WERI-Rb-1 (cell line): ENCODE measurements at places on chromosomes 7 and 10.

DNA sequence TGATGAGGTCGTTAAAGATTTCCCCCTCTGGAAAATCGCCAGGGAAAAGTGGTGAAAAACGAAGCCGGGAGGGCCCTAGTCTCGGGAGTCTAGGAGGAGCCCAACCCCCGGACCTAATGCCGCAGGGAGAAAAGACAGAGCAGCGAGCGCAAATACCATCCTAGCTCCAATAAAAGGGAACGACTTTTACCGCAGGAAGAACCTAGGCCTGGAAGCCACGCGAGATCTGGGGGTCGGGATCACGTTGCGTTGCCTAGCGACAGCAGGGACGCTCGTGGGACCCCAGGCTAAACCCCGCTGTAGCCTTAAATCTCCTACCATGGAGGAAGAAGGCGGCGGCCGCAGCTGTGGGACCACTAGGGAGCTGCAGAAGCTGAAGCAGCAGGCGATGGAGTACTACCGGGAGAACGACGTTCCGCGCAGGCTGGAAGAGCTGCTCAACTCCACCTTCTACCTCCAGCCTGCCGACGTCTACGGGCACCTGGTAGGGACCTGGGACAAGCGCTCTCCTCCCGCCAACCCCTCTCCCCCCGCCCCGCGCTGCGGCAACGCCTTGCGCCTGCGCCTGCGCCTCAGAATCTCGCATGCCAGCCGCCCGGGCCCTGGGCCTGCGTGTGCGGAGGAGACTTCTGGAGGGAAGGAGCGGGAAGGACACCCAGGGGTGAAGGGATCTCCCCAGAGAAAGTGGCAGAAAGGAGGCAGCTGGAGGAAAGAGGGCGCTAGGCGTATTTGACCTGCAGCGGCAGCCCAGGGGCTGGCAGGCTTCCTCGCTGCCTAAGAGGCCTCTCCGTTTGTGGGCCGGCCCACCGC is at the start of gene ENO4:
Gene ENO4, plus strand, starts transcription at position 252 of the 810 bp plus-strand sequence. Its CDS starts 68 bp downstream, at position 320.
- DNase-seq: peak; percentile 94

DNA sequence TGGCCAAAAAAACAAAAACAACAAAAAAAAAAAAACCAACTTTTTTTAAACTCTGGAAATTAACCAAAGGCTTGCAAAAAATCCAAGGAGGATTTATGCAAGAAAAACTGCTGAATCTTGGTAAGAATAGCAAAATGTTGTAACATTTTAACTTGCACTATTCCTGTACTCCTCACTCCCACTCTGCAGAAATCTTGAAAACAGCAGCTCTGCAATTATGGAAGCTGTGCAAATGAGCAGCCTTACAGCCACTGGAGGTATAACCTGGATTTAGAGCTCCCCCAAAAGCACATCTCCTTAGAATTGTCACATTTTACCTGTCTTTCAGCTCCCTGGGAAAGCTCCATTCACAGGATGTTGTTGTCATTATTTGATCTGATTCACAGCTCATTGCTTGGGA is 41.8 kb upstream of the LRGUK start:
- DNase-seq: no peak

- DNase-seq: no peak
These were observed 10.6 kb upstream of the GARIN1A start for GRCh38 chr7:128661446-128661845.

- DNase-seq: no peak
These were observed 14.0 kb upstream of the UBE3C start for GRCh38 chr7:157124690-157125089.

GRCh38 chr10:20254497-20254896 is 438.3 kb downstream of the PLXDC2 start:
- DNase-seq: no peak

- DNase-seq: no peak
These were observed 810.2 kb downstream of the PCDH15 start for GRCh38 chr10:53990799-53991238.

GRCh38 chr10:129660569-129660968 is 193.5 kb downstream of the MGMT start:
- DNase-seq: no peak

GRCh38 chr7:947391-948210 is 6.9 kb downstream of the ADAP1 start:
- no peak for DNase-seq

DNA sequence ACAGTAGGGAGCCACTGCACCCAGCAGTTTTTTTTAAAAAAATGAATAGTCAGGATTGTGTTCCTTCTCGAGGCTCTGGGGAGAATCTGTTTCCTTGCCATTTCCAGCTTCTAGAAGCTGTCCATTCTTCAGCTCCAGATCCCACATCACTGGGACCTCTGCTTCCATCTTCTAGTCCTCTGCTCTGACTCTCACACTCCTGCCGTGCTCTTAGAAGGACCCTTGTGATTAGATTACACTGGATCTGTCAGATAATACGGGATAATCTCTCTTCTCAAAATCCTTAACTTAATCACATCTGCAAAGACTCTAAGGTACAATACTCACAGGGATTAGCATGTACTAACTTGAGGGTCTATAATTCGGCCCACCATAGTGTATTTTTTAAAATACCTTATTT is 158.9 kb upstream of the SP4 start:
- peak; percentile 52 for DNase-seq

DNA sequence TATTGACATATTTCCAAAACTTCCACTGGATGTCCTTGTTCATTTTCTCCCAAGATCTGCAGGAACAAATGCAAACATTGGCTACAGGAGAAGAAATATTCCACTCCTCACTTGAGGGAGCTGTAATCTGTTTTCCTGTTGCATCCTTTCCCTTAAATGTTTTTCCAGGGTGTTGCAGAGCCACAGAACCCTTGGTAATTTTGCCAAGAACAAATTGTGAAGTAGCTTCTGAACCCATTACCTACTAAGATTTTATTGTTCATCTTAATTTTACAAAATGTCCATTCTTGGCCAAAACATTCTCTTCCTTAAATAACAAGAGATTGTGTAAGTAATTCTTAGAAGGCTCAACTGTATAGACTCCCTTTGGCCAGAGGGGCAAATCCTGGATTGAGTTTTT is 177.0 kb downstream of the GNAT3 start:
- no peak for DNase-seq

GRCh38 chr7:44727158-44727936 is 21.3 kb upstream of the ZMIZ2 start:
- DNase-seq: no peak

DNA sequence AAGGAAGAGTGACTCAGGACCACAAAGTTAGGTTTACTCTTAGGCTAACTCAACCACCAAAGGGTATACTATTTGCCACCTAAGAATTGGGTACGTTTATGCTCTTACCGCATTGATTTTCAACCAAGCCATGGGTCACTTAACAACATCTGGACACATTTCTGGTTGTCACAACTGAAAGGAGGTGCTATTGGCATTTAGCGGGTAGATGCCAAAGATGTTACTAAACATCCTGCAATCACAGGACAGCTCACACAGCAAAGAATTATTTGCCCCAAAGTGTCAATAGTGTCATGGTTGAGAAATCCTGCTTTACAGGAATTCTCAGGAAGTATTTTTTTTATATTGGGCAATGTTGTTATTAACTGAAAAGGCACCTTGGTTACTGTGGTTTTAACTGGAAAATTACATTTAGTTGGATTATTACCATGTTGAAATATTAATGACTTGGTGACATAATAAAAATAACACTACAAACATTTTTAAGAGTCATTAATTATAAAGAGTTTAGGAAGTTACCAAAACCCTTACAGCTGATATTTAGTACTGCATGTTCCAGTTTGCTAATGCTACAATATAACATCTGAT is 185.0 kb upstream of the TMEM196 start:
- no peak for DNase-seq

- DNase-seq: no peak
These were observed 25.5 kb upstream of the TRUB1 start for GRCh38 chr10:114912470-114912859.

GRCh38 chr7:153640586-153640985 is 411.6 kb upstream of the DPP6 start:
- no peak for DNase-seq

DNA sequence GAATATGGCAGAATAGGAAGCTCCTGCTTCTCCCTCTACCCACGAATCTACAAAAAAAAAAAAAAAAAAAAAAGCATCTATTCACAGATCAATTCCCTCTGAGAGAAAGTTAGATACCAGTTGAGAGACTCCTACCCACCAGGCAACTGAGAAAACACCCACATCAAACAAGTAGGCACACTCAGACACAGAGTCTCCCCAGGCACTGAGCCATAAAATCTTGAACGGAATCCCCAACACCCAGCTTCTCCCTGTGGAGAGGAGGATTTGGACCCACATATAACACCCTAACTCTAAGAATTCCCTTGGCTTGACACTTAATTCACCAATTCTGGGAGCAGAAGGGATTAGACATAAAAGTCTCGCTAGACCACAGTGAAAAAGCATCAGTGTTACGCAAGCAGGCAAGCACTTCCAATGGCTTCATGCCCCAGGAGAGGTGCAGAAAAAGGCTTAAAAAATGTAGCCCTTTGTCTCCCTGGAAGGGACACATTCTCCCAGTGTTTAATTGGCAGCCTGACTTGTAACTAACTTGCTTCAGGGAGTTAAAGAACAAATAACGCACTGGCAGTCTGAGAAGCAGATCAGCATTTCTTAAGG is 192.2 kb downstream of the ELAPOR2 start:
- no peak for DNase-seq

DNA sequence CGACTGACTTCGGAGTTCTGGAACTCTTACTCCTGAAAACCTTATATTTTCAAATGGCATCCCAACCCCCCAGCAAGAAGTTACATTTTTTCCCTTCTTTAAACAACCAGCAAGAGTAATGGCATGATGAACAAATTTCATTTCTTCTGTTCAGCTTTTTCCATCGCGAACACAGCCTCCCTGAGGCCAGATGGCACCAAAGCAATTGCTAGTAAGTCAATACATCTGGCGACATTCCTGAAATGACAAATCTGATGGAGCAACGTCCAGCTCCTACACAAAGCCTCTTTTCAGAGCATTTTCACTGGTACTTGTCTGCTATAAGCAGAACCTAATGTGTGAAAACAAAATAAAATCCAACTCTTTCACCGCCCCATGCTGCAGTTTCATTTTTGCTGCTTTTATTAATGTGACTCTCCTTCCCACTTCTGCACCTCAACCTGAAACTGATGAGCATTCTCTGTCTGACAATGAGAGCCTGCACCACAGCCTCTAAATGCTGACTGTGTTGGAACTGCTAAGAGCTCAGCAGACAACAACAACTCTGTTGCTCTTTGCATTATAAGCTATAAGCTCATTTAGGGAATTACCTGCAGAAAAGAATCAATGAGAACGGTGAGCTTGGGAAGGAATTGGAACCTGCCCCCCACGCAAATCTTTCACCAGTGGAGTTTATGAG is 229.8 kb downstream of the FGFR2 start:
- DNase-seq: no peak
